ENCODE measurements at places on chromosomes 6 and 20.

DNA sequence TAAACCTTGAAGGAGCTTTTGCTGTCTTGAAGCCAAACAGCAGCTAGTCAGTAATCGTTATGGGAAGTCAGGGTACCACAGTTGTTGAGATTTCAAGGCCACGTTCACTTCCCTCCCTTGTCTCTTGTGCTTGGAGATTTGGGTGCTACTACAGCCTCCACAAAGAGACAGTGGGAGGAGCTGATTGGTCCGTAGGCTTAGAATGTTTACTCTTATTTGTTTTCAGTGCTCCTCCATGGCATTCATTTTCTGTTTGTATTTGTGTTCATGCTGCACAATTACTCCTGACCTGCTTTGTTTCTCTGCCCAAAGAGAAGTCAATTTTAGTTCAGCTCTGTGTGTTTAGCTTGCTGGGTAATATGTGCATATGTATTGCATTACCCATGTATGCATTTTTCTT lies 147.7 kb downstream of the PRL start:
- DNase-seq, result no peak

GRCh38 chr6:12957321-12958051 lies 240.9 kb downstream of the PHACTR1 start:
- DNase-seq, result peak; percentile 2

DNA sequence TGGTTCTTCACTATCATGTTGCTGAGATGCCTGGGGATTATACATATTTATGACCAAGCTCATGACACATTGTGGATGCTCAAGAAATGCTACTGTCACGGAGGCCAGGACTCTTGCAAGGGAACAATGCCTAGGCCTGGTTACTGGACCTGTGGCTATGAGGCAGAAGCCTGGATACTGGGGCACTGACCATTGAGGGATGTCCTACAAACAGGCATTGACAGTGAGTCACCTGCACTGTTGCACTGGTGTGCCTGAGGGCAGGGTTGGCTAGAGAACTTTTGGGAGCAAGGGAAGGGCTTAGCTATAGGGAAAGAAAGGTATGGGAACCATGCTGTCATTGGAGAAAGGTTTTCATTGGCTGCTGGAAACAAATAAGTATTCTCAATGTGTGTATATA lies 313.1 kb upstream of the SUPT3H start:
- DNase-seq, result no peak

DNA sequence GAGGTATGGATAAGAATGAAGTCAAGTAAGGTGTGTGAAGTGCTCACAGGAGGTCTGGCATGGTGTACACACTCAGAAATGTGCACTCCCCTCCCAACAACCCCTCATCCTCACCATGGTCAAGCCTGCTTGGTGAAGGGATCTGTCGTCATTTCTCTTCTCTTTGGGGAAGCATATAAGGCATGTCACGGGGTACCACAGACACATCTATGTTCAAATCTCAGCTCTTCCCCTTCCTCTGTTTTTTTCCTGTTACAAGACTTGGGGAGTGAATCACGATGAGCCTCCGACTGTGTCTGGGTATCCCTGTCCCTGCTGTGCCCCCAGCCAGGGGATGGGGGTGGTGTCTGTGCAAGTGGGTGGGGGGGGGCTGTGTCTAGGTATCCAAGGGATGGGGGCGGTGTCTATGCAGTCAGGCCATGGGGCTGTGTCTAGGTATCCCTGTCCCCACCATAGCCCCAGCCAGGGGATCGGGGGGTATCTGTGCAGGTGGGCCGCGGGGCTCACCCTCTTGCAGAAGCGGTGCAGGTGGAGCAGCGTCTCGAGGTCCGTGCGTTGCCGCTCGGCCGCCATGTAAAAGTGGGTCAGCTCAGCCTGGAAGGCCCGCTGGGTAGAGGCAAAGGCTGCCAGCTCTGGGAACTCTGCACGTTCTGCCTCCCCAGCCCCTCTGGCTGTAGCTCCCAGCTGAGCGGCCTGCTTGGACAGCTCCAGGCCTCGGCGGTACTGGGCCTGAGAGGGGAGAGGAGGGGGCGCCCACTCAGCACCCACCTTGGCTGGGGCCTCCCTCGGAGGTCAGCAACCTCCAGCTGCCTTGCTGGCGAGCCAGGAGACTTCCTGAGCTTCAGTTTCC lies 43.6 kb downstream of the KIAA1755 start:
- no peak for DNase-seq

- no peak for DNase-seq
These were observed 121.8 kb downstream of the COL9A1 start for GRCh38 chr6:70180901-70181599.

GRCh38 chr6:129866688-129867087 lies 5.6 kb upstream of the TMEM244 start:
- no peak for DNase-seq

DNA sequence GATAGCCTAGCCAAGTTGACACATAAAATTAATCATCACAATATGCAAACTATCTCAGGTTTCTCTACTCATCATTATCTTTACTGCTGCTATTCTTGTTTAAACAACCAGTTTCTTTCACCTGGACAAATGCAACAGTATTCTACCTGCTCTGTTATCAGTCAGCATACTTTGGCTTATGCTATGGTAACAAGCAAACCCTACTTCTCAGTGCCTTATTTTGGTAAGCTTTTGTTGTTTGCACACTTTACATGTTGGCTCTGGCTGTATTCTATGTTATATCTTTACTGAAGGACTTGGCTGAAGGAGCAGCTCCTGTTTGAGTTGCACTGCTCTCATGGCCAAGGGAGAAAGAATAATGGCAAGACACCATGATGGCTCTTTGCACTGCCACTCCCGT lies 463.1 kb downstream of the EPM2A start:
- DNase-seq, result no peak

- no peak for DNase-seq
These were observed 76.7 kb upstream of the FOXO3 start for GRCh38 chr6:108484016-108484415.

GRCh38 chr6:124795643-124796463 lies 166.4 kb upstream of the RNF217 start:
- no peak for DNase-seq

GRCh38 chr6:9204171-9204570 lies 768.8 kb upstream of the SLC35B3 start:
- no peak for DNase-seq

- DNase-seq, result no peak
These were observed 14.9 kb downstream of the MAN1A1 start for GRCh38 chr6:119334535-119335264.

GRCh38 chr20:43123180-43123579 lies 66.5 kb downstream of the PTPRT start:
- no peak for DNase-seq

GRCh38 chr6:2429460-2429859 lies 184.1 kb upstream of the GMDS start:
- DNase-seq, result no peak

DNA sequence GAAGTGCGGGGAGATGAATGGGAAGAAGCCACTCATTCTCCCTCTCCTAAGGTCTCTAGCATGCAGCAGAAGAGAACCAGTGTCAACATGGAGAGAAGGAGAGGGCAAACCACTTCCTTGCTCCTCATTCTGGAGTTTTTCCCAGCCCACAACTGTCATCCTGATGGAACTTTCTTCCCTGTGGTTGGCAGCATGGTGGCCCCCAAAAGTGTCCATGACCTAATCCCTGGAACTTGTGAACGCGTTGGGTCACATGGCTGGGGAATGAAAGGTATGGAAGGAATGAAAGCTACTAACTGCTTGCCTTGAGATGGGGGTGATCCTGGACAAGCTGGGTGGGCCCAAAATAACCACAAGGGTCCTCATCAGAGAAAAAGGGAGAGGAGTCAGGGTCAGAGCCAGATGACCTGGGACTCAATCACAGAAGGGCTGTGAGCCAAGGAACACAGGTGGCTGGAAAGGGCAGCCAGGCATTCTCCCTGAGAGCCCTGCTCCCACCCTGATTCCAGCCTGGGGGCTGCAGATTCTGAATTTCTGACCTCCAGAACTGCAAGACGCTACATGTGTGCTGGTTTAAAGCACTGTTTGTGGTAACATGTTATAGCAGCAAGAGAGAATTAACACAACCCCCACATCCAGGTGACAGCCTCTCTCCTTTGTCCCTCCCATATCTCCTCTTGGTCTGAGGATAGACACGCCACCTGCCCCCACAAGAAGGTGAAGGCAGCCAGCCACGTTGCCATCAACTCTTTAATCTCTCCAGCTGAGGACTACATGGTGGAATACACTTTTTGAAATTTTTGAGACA lies 63.2 kb downstream of the PYGB start:
- no peak for DNase-seq

DNA sequence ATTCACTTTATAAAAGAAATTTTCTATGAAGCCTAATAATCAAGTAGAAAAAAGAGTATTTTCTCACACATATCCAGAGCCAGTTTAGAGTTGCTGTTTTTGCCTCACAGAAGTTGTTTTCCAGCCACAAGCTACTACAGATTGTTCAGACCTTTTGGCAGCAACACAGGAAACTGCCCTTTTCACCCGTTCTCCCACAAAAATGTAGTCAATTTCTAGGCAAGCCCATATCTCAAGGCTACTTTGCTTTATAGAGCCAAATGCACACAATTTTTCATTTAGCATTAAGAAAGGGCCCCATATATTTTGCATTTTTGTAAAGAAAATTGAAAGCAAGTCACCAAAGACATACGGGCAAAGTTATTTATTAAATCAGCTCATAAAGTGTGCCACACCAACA lies 49.5 kb downstream of the EPB41L2 start:
- no peak for DNase-seq

- DNase-seq, result no peak
These were observed 16.5 kb downstream of the RIPOR2 start for GRCh38 chr6:24919056-24919892.

- no peak for DNase-seq
These were observed 354.1 kb downstream of the RFPL4B start for GRCh38 chr6:112701201-112701600.

DNA sequence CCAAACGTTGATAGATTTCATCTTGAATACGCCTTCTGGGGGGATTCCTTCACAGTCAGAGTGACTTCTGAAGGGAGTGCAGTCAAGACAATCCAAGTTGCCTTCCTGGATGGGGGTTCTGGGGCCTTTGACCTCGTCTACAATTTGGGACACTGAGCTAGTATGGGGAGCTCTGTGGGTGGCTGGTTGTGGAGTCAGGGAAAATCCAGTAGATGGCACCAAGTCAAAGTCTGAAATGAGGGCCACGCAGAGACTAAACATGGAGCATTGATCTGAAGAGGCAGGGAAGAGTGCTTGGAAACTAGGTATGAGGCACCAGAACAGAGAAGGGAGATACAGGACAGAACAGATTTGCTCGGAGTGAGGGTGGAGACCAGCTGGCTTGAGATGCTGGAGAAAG lies 43.6 kb upstream of the CCN6 start:
- no peak for DNase-seq

DNA sequence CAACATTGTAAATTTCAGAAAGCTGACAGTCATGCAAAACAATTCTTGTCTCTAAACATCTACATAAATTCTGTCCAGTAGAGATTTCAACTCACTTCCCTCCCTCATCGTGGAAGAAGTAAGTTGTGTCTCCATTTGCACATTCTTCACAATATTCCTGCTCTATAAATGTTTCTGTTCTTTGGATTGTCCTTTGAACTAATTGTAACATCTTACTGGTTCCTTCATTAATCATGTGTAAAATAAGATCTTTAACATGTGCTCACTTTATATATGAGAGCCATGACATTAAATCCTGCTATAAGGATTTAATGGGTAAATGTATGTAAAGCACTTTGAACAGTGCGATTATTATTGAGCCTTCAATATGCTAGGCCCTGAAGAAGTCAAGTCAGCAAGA lies 7.0 kb upstream of the LTV1 start:
- DNase-seq, result no peak

DNA sequence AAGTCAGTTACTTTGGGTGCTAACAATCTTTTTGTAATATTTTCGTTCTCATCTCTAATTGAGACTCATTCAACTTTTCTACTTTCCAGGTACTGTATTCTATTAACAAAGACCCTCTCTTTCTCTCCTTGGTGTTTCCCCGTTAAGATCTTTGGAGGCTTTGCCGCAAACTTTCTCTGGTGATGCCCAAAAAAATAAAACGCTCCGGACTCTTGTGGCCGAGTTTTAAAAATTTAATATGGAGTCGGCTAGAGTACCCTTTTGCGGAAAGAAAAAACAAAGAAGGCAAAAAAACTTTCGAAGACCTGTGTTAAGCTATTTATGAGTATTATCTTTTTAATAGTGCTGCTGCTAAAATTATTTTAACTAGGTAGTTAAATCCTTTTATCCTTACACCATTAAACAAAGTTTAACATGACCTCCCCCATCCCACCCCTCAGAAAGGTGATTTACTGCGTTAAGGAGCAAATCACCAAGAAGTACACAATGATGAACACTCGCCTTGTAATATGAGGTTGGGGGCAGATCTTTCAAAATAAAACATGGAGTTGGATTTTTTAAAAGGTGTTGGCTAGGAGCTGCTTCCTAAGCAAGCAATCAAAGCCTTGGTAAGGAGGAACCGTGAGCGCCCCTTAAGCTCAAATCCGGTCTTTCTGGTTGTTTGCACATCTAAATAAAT lies 10.0 kb downstream of the SIM1 start:
- no peak for DNase-seq

DNA sequence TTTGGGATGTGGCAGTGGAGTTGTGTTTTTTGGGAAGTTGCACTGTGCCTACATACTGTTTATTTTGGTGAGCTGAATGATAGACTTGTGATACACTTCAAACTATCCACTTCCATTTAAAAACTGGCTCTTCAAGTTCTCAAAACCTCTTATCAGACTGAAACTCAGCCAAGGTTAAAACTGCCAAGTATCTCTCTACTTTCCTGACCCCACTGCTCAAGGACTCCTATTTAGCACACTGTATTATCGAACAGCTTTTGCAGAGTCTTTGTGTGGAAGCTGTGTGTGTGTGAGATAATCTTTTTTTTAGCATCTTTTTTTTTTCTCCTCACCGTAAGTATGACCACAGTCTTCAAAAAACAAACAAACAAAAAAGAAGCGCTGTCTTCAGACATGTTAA lies 21.1 kb downstream of the STX11 start:
- DNase-seq, result no peak

- no peak for DNase-seq
These were observed 53.0 kb upstream of the TCF21 start for GRCh38 chr6:133835901-133836300.

DNA sequence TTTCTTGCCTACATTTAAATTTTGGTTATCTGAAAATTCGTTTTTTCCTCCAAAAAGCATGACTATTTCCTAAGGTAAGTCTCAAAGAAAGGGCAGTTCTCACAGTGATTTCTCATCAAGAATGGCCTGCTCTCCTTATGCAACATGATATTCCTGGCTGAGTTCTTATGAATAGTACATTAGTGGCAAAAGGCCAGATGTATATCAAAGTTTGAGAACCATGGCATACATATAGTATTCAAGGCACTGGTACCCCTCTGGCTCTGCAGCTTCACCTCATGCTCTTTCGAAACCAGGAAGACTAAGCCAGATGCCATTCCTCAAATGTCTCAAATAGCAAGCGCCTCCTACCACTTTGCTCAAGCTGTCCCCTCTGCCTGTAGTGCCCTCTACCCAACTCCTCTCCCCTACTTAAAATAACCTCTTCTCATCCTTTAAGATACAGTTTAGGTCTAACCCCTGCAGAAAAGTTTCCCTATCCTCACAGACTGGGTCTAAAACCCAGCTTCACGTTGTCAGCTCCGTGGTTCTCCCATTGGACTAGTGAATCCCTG lies 280.3 kb downstream of the HACE1 start:
- no peak for DNase-seq

- DNase-seq, result no peak
These were observed 67.7 kb upstream of the PTPN1 start for GRCh38 chr20:50442512-50442911.

- no peak for DNase-seq
These were observed 45.8 kb upstream of the PNRC1 start for GRCh38 chr6:89034586-89035251.
